Germinal center (tissue), 1 donor: ENCODE measurements at places on chromosomes 11 and 22.
A peak's percentile ranks its signal among the peaks of the same experiment; 100 is the strongest.

- DNase-seq: no peak
Measured at GRCh38 chr22:19766511-19767426, 6.2 kb downstream of the TBX1 start.

GRCh38 chr22:31800065-31800464, 46.2 kb downstream of the DEPDC5 start:
- no peak for DNase-seq

DNA sequence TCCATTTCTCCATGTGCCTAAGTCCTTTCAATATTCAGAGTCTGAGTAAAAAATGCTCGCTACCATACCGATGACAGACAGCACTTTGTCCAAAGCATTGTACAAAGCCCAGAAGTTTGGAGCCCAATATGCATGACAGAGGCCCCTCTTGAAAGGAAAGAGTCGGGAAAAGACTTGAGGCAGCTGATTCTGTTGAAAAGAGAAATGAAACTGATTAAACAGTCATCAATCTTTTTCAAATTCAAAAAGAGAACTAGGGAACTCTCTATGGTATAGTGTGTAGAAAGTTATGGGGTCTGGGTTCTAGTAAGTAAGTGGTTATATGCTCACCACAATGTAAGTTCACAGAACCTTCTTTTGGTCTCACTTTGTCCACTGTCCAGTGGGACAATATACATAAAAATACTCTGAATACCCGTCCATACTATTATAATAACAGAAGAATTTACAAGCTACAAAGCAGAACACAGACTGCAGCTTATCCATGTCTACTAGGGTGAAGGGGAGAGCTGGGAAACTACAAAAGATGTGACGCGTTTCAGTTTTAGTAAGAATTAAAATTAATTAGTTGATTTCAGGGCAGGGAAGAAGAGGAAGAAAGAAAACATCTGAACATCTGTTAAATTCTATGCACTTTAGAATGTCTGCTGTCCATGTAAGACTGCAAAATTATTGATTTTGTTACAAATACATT, 26.7 kb downstream of the ALG8 start:
- DNase-seq: no peak

DNA sequence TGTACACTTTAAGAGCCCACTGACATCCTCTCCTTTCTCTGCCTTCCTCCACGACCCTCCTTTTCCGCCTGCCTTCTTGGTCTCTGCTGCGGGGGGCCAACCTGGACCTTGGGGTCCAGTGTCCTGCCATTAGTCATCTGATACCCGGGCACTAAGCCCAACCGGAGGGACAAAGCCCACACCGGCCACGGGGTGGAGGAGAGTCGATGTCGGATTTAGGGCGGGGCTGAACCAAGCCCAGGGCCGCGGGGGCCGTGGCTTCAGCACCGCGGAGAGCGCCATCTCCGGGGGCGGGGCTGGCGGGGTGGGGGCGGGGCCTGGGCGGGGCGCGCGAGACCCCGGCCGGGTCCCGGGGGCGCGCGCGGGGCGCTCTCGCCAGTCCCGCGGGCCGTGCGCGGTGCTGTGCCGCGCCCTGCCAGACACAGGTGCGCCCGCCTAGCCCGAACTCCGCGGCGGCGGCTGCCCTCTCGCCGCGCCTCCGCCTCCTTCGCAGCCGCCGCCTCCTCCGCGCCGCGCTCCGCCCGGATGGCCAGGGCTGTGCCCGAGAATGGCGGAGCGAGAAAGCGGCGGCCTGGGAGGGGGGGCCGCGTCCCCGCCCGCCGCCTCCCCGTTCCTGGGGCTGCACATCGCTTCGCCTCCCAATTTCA, at the start of gene MAPK8IP1:
Gene MAPK8IP1, plus strand, starts transcription at position 378 of the 647 bp plus-strand sequence. Its CDS starts 170 bp downstream, at position 548.
- peak; percentile 92 for DNase-seq

DNA sequence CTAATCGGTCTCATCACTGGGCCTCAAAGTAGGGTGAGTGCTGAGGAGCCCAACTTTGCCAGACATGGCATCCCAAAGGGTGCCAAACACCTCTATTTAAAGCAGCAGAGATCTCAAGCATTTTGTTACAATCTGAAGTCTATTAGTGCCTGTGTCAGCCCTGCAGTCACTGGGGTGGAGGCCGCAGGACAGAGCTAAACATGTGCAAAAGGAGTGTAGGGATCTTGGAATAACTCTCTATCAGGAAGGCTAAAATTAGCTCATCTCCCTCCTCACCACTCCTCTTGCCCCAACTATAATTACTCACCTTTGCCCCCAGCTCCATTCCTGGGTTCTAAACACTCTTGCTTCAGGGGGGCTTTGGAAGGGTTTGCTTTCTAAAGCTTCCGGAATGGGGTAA, 87.5 kb downstream of the TIMP3 start:
- DNase-seq: no peak

GRCh38 chr11:71173709-71174108, 78.7 kb downstream of the SHANK2 start:
- DNase-seq: no peak

- DNase-seq: no peak
Measured at GRCh38 chr11:100467821-100468508, 219.1 kb upstream of the ARHGAP42 start.

DNA sequence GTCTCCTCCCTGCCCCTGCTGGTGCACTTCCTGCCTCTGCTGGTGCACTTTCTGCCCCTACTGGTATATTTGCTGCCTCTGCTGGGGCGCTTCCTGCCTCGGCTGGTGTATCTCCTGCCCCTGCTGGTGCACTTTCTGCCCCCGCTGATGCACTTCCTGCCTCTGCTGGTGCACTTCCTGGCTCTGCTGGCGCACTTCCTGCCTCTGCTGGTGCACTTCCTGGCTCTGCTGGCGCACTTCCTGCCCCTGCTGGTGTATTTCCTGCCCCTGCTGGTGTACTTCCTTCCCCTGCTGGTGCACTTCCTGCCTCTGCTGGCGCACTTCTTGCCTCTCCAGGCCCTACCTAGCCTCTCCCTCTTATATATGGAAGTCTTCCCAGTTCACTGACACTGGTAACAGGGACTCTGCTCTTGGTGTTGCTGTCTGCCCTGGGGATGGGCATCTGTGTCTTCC, 10.1 kb downstream of the MTFP1 start:
- DNase-seq: peak; percentile 57

GRCh38 chr11:119295178-119295577, 21.8 kb downstream of the MCAM start:
- no peak for DNase-seq

- no peak for DNase-seq
Measured at GRCh38 chr11:134647066-134647743, 235.2 kb upstream of the B3GAT1 start.

GRCh38 chr11:78429660-78430059, 12.0 kb upstream of the GAB2 start:
- no peak for DNase-seq

DNA sequence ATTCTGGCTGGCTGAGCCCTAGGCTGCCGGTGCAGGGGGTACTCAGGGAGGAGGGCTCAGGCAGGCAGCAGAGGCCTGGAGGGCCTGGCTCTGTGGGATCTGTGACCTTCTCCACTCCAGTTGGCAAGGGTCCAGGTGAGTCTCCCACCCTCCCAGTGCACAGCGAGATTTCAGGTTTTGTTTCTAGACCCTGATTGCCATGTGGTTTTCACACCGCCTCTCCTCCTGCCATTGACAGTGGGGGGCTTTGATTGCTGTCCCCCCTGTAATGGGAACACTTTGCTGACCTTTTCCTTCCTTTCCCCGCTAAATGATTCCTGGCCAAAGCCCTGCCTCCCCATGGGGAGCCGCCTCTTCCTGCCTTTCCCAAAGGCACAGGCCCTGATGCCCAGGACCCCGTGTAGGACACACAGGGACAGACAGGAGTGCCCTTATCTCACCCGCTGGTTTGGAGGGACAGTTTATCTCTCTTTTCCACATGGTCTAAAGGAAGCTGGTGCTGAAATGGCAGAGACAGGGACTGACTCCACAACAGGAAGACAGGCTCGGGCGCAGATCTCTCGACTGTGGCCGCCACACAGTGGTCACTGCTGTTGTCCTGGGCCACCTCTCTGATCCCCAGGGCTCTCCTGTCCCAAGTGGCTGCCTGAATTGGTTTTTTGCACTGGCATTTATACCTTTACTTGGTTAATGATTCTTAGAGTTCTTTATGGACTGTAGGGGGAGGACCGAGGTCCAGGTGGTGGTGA, 43.4 kb downstream of the BCR start:
- DNase-seq: no peak

DNA sequence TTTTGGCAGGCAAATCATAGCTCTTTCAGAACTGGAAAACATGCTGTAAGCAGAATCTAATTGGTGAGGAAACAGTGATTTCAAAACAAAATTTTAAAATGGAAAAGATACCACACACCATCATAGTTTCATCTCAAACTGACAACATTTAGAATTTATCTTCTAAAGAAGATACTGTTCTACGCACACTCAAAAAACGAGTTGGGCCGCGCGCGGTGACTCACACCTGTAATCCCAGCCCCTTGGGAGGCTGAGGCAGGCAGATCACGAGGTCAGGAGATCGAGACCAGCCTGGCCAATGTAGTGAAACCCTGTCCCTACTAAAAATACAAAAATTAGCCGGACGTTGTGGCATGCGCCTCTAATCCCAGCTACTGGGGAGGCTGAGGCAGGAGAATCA, 44.2 kb upstream of the ADSL start:
- DNase-seq: no peak

GRCh38 chr22:44468973-44469372, 29.1 kb downstream of the RTL6 start:
- no peak for DNase-seq

DNA sequence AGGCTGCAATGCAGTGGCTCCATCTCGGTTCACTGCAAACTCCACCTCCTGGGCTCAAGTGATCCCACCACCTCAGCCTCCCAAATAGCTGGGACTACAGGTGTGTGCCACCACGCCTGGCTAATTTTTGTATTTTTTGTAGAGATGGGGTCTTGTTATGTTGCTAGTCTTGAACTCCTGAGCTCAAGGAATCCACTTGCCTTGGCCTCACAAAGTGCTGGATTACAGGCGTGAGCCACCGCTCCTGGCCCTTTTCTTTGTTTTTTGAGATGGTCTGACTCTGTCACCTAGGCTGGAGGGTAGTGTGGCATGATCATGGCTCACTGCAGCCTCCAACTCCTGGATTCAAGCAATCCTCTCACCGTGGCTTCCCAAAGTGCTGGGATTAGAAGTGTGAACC, 21.0 kb downstream of the ARFGAP3 start:
- DNase-seq: no peak
